ENCODE measurements at places on chromosomes 6 and 20.

- DNase-seq = no peak
These were observed 79.9 kb upstream of the SPTLC3 start for GRCh38 chr20:12928755-12929401.

DNA sequence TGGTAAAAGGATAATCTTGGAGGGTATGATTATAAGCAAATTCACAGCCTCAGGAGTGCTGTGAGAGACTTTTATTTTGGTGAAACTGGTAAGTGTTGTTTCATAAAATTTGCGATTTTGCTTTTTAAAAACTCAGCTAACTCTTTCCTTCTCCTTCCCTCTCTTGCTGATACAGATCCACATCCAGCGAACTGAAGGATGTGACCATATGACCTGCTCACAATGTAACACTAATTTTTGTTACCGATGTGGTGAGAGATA lies 77.2 kb upstream of the TPD52L1 start:
- DNase-seq = no peak

DNA sequence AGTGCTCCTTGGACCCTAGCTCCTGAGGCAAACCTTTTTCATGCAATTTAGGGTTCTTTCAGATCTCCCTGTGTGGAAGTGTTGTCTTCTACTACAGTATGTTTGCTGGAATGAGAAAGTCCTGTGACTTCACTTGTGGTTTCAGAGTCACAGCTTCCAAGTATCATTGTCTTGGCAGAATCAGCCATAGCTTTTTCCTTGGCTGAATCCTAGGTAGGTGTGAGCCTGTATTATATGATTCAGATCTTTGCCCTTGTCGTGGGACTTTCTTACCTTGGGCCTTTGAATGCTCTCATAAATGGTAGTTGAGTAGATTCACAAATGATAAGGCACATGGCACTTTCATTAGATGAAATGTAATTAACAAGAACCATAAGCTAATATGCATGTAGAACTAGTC lies 16.5 kb downstream of the CARMIL1 start:
- no peak for DNase-seq

DNA sequence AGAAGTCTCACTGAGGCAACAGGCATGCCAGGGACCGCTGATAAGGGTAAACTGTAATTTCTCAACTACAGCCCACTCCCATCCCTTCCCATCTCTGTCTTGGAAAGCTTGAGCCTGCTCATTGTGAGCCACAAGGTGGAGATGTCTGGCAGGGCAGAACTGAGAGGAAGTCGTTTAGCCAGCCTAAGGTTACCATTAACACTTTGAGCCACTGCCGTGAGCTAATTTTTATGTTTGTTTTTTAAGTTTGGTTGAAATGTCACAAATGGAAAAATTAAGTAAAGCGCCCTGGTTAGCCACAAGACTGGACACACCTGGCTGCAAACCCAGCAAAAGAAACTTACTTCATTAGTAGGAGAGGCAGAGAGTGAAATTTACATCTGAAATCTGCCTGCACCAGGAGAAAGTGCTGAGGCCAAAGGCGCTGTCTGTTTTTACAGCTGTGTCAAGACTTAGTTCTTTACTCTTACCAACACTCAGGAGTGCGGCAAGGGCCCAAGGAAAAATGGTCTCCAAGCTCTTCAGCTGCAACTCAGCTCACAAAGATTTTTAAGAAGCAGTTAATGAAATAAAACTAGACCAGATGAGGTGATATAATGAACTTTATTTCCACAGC lies 50.0 kb upstream of the FAM83C start:
- DNase-seq = no peak

DNA sequence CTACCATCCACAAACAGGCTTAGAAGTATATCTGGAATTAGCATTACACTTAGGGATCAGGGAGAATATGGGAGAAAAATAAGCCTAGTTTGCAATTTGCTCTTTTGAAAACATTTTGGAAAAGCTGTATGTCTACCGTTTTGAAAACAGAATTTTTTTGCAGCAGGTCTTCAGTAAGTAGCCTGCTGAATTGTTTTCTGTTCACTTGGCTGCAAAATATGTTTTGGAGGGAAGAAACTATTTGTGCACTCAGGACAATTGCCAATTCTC lies 39.6 kb downstream of the ILRUN start:
- DNase-seq = no peak

DNA sequence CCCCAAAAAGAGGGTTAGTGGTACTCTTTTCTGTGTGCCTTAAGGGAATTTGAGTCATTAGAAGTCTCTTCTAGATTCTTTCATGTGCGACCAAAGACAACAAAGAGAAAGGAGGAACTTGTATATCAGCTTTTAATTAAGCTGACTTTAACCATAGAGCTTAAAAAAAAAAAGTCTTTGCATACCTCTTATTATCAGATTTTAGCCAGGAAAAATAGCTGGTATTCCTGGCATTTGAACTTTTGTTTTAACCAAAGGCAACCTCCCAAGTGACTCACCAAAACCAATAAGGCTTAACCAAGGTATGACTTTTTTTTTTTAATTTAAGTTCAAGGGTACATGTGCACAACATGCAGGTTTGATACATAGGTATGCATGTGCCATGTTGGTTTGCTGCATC lies 375.0 kb downstream of the CDC5L start:
- DNase-seq = no peak

DNA sequence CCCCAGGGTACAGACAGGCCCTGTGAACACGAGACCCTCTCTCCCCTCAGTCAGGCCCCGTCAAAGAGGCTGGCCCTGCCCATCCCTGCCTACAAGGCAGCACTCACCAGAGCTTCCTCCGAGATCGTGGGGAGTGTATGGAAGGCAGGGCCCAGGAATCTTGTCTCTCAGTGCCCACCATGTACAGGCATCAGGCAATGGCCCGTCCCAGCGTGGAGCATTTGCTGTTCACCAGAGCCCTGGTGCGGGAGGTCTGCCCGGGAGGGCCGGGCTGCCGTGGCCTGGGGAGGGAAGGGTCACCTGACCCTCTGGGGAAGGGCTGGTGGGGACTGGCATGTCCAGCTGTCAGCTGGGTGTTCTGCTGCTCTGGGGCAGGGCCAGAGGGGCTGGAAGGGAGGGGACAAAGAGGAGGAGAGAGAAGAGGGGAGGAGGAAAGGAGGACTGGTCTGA lies at the start of gene IP6K3:
Gene IP6K3 (minus strand): TSS at position 255 of the 450 bp plus-strand sequence. CDS start 11,429 bp downstream, outside the sequence.
- no peak for DNase-seq

DNA sequence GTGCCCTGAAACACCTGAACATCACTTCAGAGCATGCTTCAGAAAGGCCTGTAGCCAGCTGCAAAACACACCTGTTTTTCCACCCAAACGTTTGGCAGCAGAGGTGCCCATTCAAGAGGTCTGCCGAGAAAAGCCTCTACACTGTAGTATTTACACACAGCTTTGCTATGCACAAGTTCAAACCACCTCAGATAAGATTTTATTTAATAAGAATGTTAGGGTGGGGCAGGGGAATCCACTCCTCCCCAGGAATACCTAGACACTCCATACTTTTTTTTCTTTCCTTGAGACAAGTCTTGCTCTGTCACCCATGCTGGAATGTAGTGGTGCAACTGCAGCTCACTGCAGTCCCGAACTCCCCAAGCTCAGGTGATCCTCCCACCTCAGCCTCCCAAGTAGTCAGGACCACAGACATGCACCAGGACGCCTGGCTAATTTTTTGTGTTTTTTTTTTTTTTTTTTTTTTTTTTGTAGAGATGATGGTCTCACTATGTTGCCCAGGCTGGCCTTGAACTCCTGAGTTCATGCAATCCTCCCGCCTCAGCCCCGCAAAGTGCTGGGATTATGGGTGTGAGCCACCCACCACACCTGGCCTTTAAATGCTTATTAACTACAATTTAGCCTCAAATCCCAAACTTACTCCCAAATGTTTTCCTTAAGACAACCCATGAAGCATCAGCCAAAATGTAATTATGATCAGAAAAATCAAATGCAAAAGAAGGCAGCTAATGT lies 9.7 kb downstream of the MRPL14 start:
- DNase-seq = no peak

DNA sequence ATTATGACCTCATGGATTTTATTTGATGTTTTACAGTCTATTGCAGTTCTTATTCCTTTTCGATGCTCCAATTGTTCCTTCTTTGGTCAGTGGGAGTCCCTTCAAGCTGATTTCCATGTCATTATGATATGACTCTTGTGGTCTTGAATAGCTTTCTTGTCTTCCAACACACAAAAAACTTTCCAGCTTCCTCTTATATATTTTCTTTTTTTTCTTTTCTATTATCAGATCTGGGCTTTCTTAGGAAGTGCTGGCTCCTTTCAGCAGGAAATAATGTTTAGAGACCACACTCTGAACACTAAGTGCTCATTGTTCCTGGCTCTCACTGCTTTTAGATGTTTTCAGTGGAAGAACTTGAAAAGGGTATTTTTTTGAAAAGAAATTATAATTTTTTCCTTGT lies 3.1 kb upstream of the SLC17A1 start:
- DNase-seq = no peak

Measured in prostate gland (tissue), 2 donors.